ENCODE measurements at places on chromosomes 7 and 10.

GRCh38 chr10:103568505-103568904 is 75.0 kb downstream of the NEURL1 start:
- DNase-seq = no peak

GRCh38 chr10:58266003-58266825 is 1.5 kb downstream of the IPMK start:
- peak; percentile 59 for DNase-seq

GRCh38 chr7:157610671-157611295 is 274.0 kb downstream of the DNAJB6 start:
- no peak for DNase-seq

GRCh38 chr7:113142385-113143119 is 24.2 kb upstream of the SMIM30 start:
- DNase-seq = no peak

GRCh38 chr10:89785095-89785494 is 83.7 kb downstream of the KIF20B start:
- no peak for DNase-seq

DNA sequence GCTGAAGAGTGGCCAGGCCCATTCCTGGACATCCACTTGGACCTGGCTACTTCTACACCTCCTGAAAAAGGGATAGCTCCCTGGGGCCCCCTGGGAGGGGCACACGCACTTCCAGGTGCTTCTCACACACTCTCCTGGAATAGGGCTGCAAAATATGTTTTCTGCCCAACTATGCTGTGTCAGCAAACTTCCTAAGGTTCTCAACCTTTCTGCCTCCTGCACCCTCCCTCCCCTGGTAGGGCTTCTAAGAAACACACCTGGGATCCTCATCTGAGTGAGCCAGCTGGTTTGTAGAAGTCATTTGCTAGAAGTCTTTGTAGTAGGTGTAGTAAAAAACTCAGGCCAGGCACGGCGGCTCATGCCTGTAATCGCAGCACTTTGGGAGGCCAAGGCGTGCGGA is 136.5 kb downstream of the ZMYND11 start:
- no peak for DNase-seq

DNA sequence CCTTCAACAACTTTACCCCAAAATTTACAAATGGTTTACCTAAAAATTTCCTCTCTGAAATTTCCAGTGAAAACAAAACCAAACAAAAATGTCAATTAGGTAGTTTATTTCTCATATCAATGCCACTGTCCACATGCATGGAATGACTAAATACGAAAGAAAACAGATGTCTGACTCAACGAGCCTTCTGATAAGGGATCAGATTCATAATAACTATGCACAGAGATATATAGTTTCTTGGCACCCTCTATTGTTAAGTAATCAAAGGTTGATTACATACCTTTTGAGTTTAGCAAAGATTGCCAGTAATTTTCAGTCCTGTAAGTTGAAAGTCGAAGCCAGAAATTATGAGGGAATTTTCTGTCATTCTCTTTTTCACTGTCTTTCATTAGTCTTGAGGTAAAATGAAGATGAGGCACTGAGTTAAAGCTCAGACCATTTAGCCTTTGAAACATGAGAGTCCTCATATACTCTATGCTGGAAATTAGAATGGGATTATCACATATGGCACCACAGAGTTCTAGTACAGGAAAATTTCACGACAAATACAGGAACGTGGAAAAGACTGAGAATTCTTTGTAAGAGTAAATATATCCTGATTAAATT is 519.1 kb upstream of the ANKRD30A start:
- no peak for DNase-seq

DNA sequence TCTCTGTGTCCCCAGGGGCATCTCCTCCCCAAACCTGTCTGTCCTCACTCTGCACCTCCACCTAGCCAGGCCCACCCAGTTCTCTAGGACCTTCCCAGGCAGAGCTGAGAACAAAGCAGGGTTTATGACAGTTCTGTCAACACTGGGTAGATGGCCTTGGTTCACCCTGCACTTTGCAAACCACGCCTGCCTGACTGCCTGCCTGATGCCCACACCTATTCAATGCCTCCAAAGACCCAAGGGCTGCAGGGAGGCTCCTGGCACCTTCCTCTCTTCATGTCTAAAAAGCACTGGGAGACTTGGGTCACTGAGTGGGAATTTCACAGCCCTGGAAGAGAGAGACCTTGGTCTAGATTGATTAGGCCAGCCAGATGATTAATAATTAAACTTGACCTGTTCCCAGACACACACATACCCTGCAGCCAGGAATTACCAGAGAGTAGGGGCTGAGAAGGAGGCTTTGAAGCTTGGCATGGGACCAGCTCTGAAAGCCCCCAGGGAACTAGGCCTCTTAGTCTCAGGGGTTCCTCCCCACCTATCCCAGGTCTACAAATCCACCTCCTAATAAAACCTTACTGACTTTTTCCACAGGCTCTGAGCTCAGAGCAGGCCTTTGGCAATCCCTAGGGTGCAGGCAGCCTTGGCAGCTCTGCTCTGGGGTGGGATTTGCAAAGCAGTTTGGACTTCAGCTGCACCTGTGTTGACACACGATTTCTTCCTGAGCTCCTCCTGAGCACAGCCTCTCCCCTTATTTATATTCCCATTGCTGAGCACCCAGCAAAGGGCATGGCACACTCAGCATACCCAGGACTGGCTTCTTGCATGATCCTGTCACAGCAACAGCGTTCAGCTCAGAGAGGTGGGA is 25.7 kb upstream of the PDCD4 start:
- DNase-seq = peak; percentile 83

- peak; percentile 58 for DNase-seq
Observed at GRCh38 chr10:92847202-92847864, 987 bp upstream of the EXOC6 start.

- no peak for DNase-seq
Observed at GRCh38 chr7:101671371-101672356, 42.6 kb upstream of the MYL10 start.

DNA sequence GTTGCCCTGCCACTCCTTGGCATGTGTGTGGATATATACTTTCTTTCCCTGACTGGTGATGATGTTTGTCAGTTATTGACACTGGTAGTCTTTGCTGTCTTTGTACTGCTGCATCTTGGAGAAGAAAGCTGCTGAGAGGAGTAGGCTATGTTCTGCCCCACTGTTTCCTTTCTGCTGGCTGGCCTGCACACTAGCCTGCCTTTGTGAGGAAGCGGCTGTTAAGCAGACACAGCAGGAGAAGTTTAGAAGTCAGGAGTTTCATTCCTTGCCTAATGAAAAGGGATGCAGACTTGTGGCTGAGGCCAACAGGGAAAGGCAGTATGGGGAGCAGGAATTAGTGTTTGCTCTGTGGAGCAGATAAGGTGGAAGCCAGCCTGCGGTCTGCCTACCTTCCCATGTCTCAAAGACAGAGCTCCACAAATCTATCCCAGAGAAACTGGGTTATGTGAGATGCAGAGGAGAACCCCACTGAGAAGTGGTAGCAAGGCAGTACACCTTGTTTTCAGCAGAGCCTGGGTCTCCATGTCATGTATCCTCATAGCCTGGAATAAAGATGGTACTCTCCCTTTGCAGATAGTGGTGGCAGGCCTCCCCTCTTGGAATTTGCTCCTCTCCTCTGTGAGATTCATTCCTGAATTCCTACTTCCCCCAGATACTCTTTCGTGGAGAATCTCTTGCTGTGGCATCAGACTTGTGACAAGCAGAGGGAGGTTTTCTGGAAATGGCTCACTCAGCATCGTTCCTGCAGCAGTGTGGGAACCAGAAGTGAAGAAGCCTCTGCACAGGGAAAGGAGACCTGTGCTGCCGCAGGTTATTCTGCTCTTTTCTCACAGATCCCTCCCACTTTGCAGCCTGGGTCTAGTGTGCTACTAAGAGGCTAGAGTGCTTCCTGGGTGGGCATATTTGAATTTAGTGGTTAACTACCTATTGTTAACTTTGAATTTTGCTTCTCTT is 130.2 kb downstream of the LRRC4 start:
- no peak for DNase-seq

DNA sequence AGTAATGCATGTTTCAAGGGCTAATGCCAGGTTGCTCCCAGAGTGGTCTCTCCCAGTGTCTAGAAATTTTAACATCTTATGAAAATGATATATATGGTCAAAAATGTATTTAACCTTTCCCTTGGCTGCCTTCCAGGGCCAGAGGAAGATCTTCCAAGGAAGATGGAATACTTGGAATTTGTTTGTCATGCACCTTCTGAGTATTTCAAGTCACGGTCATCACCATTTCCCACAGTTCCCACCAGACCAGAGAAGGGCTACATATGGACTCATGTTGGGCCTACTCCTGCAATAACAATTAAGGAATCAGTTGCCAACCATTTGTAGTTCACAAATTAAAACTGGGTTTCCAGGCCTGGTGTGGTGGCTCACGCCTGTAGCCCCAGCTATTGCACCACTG is 9.0 kb downstream of the GATAD1 start:
- no peak for DNase-seq

DNA sequence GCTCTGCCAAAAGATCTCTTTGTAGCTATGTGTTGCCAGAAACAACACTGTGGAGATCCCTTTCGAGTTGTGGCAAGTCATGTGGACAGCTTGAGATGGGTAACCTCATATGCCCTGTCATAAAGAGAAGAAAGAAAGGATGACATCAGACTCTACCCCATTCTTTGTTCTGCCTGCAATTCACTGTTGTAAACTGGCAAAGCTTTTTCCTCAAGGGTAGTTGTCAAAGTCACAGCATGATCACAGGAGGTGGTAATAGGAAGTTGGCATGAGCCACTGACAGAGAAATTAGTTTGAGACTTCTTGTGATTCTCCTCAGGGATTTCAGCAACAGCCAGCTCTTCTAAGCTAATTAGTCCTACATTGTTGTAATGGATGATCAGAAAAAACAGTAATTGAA is 19.4 kb upstream of the MINDY3 start:
- DNase-seq = no peak

GRCh38 chr10:48807791-48808470 is 123.3 kb downstream of the WDFY4 start:
- no peak for DNase-seq

DNA sequence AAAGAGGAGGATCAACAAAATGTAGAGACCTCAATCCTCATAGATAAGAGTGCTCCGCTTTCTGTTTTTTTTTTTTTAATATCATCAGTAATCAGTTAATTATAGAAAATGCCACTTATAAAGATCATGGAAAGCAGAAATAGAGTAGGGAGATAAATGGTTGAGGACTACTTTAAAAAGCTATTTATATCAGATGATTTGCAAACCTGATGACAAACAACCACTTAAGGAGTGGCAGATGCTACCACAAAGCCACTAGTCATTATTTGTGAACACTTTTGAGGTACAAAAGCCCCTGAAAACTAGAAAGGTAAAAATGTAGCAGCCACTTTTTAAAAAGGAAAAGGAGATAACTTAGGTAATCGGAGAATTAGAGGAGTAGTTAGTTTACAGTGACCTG is 99.0 kb upstream of the CYP26C1 start:
- DNase-seq = no peak

DNA sequence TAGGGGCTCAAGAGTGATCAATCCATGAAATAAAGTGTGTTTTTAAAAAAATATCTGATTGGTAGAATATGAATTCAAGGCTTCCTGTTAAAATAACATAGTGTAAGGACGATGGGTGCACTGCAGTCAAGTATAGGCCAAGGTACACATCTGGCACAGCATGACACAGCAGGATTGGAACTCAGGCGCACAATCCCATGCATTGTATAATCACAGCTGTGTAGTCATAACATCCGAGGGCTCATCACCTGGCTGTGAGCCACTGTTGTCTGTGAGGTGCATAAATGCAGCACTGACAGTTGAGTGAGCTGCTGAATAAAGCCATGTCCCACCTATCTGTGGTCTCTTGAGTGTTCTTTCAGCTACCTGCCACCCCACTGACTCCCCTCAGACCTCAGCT is 142.3 kb upstream of the HPS1 start:
- no peak for DNase-seq

GRCh38 chr7:105897999-105898398 is 21.6 kb upstream of the ATXN7L1 start:
- DNase-seq = no peak

- DNase-seq = no peak
Observed at GRCh38 chr7:151769188-151769821, 107.6 kb downstream of the PRKAG2 start.

GRCh38 chr7:51027106-51027934 is 244.6 kb upstream of the GRB10 start:
- no peak for DNase-seq

DNA sequence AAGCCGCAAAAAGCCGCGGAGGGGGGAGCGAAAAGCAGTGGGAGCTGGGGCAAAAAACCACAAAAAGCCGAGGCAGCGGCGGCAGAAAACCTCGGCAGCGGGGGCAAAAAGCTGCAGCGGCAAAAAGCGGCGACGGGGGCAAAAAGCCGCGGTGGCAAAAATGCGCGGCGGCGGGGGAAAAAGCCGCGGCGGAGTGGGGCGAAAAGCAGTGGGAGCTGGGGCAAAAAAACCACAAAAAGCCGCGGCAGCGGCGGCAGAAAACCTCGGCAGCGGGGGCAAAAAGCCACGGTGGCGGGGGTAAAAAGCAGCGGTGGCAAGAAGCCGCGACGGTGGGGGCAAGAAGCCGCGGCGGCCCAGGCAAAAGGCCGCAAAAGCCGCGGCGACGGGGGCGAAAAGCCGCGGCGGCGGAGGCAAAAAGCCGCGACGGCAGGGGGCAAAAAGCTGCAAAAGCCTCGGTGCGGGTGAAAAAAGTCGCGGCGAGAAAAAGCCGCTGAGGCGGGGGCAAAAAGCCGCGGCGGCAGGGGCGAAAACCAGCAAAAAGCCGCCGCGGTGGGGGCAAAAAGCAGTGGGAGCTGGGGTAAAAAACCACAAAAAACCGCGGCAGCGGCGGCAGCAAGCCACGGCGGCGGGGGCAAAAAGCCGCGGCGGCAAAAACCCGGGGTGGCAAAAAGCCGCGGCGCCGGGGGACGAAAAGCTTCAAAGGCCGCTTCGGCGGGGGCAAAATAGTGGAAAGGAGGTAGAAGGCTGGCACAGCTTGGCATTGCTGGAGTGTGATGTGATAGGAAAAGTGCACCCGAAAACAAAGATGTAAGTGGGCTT is 135.9 kb downstream of the ZNF92 start:
- no peak for DNase-seq

GRCh38 chr10:54985732-54986131 is 184.7 kb upstream of the PCDH15 start:
- DNase-seq = peak; percentile 44

- peak; percentile 23 for DNase-seq
Observed at GRCh38 chr7:130154131-130154500, 51.1 kb downstream of the TMEM209 start.

GRCh38 chr7:68434857-68435256 is 1163.4 kb upstream of the AUTS2 start:
- no peak for DNase-seq

GRCh38 chr7:100087055-100087750 is 1.6 kb upstream of the COPS6 start:
- DNase-seq = no peak

GRCh38 chr7:35035511-35035961 is 1.7 kb downstream of the DPY19L1 start:
- DNase-seq = peak; percentile 72

- DNase-seq = peak; percentile 33
Observed at GRCh38 chr10:50511492-50512213, 112.1 kb downstream of the SGMS1 start.
